Myocyte (in vitro differentiated cells): ENCODE measurements at places on chromosomes 11 and 22. TPM values are rescaled to one million over a fixed set of nuclear protein-coding genes. Genes with fewer than 3 reads are reported as not detected.

BLID gene
- 0.88 and 3.0 TPM in 2 replicates for total RNA-seq

DNA sequence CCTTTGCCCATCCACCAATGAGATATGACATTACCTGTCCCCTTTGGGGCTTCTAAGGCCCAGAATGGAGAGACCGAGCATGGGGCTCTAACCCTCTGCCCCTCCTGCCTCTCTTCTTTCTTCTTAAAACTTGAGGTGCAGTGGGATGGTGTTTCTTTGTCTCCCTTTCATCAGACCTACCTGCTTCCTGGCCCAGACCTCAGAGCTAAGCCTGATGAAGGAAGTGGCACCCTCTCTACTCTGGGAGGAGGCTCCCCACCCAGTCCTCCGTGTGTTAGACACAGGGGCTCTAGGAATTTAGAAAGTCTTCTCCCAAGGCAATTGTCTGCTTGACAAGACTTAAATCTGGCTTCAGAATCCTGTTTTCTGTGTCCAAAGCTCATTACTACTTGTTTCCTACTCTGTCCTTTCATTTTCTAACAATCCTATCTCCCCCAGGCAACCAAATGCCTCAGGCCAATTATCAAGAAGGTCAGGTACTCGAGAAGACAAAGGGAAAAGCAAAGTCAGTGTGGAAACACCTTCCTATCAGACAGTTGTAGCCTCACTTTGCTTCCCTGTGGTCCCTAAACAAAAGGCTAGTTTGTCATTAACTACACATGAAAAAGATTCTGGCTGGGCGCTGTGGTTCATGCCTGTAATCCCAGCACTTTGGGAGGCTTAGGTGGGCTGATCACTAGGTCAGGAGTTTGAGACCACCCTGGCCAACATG, 20.3 kb upstream of the PARVA start:
- no peak for DNase-seq

DNA sequence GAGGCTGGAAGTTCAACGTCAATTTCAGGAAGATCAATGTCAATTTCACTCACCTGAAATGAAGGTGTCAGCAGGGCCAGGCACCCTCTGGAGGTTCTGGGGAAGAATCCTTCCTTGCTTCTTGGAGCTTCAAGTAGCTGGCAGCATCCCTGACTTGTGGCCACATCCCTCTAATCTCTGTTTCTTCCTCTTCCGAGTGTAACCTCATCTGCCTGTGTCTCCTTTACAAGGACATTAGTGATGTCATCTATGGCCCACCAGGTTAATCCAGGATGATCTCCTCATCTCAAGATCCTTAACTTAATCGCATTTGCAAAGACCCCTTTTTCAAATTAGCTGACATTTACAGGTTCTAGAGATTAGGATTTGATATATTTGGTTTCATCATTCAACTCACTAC, 240.8 kb upstream of the MTNR1B start:
- no peak for DNase-seq

NLRP10 gene
- 1.3 and 2.1 TPM in 2 replicates for total RNA-seq

OR5B21 gene
- not detected in 2 replicates for total RNA-seq
